ENCODE measurements at places on chromosomes 6 and 20. TPM values are rescaled to one million over a fixed set of nuclear protein-coding genes. Genes with fewer than 3 reads are reported as not detected.

Gene DCDC2
- not detected for total RNA-seq

Gene TREML2
- not detected for total RNA-seq

Gene CRISP3
- not detected for total RNA-seq

Gene LTA
- total RNA-seq: not detected

Gene RAB23
- 4.0 TPM for total RNA-seq

Gene VGLL2
- total RNA-seq: not detected

Gene PLN
- not detected for total RNA-seq

Gene EPM2A
- total RNA-seq: 15.5 TPM

Gene OOEP
- total RNA-seq: not detected

Gene GABRR1
- total RNA-seq: not detected

Gene HCRTR2
- total RNA-seq: not detected

Gene LHFPL5
- total RNA-seq: 1.7 TPM

Measured in glutamatergic neuron (in vitro differentiated cells).